ENCODE measurements at places on chromosomes 6 and 20.

DNA sequence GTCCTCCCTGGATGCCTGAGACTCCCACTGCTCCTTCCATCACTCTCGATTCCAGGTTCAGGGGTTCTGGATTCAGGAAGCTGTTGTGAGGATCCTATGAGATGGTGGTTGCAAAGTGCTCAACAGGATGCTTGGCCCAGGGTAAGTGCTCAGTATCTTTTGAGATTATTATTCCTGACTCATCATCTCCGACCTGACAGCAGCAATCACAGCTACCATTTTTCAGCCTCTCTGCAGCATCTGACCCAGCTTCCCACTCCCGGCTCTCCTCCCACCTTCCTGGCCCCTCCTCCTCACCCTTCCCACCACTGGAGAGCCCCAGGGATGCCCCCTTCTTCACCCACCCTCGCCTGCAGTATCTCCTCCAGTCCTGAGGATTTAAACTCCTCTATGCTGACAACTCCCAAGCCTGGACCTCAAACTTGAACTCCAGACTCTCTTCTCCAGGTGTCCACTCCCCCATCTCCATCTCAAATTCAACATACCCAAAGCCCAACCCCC lies 36.8 kb upstream of the KCNB1 start:
- DNase-seq: no peak

- DNase-seq: no peak
Observed at GRCh38 chr6:64502801-64503200, 867.2 kb downstream of the PHF3 start.

DNA sequence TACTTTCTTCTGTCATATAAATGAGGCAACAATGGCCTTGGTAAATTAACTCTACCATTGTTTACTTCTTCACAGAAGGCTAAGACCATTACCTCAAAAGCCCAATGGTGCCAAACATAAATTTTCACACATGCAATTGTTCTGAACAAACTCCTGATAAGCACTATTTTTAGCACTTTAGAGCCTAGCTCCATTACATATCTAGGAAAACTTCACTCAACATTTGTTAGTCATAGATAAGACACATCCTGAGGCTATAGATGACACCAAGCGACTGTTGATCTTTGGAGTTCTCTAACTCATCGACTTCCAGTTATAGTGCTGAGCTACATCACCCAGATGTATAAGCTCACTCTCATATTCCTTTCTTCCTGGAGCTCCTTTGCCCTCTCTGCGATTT lies 245.9 kb downstream of the EYS start:
- no peak for DNase-seq

DNA sequence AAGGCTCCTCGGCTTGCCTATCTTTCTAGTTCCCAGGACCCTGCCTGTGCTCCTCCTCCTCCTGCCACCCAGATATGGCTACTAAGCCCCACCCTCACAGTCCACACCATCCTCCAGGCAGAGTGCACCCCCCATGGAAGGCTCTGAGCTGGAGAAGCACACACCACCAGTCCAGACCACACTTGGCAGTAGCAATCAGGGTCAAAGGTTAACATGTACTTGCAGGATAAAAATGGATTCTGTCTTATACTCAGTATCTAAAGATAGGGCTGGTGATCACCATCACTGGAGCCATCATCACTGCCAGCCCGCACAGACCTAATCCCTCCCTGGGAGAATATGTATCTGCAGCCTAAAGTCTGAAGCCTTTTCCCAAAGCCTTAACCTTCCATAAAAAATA lies 83.4 kb downstream of the PRKN start:
- no peak for DNase-seq

DNA sequence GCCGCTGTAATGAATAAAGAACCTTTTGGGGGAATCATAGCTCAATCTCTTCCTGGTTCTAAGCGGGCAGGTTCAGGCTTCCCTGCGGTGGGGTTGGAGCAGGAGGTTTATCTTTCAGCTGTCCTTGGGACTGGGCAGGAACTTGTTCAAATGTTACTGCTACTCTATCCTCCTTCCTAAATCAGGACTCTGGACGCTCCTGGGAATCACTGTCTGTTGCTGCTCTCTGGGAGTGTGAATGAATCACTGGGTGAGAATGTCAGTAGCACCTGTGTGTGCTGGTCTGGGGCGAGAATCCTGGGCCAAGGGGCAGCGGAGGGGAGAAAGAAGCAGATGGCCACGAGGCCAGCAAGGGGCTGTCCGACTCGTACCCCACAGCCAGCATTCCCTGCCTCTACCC lies 65.4 kb upstream of the ZNFX1 start:
- no peak for DNase-seq

DNA sequence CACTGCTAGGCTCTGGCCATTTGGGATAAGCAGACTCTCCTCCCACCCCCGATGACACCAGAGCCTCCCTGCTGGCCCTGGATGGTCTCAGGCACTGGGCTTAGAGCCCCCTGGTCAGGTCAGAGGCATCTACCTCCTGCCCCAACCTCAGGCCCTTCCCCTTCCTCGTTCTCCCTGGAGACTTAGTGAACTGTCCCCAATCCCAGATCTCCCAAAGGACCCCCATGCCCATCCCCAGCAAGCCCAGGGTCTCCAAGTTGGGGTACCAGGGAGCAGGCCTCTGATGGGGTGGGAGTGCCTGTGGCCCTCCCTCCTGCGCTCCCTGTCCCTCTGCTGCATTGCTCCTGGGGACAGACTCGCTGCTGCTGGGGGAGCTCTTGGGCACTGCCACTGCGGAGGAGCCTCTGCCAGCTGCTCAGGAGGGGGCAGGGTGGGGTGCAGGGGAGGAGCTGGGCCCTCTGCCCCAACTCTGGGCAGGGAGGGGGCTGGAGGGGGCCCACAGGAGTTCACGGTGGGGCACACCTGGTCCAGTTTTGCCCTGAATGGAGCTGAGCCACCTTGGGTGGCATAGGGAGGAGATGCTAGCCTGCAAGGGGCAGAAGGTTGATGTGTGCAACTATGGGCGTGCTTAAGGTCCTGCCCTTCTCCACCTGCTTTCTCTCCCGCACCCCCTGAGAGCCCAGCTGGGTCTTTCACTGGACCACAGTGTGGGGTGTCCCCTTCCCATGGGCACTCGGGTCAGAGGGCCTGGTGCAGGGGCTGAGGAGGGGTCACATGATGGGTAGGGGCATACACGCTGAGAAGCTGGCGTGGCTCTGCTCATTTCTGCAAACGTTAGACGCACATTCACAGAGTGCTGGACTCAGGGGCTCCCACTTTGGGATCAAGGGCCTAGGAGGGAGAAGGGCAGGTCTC lies 40.4 kb downstream of the SPDEF start:
- no peak for DNase-seq

DNA sequence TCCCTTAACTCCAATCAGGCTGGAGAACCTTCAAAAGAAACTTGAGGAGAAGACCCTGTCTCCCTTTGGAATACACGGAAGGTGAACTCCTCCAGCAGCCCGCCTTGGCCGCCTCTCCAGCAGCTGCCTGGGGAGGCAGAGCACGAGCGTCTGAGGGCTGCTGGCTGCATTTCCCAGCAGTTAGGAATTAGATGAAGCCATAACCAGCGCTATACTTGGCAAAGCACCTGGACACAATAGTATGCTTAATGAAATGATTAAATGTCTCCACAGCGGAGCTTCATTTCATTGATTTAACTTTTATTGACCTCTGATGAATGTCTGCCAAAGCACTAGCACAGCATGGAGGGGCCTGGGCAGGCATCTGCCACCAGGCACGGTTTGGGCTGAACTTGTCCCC lies 73.5 kb downstream of the TMEM242 start:
- no peak for DNase-seq

Measured in adrenal gland (tissue), 19 donors.